ENCODE measurements at places on chromosomes 6 and 20.
A peak's percentile ranks its signal among the peaks of the same experiment; 100 is the strongest.

DNA sequence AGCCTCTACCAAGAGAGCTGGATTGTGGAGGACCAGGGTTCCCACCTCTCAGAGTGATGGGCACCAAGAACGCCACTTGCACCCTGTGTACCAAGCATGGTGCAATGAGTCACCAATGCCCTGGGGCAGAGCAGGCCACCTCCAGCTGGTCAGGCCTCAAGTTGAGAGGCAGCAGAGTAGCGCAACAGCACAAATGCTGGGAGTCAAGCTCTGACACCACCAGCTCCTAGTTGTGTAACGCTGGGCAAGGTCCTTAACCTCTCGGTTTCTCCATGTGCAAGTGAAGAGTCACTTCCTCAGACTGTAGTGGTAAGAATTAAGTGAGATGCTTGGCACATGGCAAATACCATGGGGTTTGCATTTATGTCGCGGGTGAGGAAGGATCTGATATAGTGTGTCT, 25.6 kb downstream of the GFOD1 start:
- no peak for DNase-seq

DNA sequence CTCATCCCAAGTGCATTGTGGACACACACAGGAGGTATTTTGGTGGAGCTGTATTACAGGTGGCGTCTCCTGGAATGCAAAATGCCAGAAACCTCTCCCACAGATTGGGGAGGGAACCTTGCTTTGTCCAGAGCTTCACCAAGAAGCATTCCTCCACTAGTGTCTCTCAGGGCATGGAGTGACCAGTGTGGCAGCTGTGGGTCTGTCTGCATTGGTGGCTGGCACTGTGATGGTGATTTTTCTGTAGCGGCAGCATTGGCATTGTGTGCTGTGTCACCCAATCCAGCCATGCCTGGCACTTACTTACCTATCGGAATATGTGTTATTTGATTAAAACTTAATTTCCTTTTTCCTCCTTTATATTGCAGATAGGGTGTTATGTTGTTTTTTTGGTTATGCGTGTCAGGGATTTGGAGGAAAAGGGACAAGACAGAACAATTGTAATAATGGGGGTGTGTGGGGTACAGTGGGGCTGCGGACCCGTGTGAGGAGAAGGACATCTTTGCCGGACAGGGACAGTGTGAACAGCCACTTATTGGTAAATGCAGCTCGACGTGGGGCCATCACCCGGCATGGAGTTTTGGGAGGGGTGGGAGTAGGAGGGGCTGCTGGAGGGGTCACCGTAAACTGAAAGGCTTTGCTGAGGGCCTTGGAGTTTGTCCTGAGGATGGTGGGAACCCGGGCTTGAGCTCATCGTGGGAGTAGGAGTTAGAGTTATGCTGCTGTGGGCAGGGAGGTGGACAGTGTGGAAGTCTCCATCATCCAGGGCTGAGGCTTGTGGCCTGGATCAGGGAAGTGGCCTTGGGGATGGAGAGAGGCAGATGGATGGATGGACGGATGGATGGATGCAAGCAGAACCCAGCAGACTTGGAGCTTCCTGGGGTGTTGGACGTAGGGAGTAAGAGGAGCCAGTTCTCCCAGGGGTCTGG, 105.0 kb downstream of the SYCP2 start:
- no peak for DNase-seq

DNA sequence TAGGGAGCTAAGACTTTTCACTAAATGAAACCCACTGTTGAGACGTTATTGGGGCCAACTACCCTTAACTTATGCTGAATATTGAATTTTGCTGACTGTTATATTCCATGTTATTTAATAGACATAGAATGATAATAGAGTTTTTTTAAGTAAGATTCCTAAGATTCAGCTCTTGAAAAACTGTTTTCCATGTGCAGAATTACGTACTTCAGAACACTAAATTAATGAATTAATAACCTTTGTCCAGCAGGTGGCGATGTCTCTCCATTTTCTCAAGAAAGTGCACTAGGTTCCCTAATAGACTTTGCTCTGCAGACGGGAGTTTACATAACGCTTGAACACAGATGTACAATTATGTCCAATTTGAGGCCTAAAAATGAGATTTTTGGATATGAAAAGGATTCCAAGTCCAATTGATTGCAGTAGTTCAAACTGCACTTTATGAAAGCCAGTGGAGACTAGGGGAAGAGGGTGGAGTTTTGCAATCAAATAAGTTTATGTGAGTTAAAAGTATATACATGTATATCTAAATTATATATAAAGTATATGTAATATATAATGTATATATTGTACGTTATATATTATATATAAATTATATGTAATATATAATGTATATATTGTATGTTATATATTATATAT, 282.1 kb downstream of the UST start:
- peak; percentile 83 for DNase-seq

- DNase-seq: no peak
Measured at GRCh38 chr20:33811776-33812151, 616 bp downstream of the CHMP4B start.

DNA sequence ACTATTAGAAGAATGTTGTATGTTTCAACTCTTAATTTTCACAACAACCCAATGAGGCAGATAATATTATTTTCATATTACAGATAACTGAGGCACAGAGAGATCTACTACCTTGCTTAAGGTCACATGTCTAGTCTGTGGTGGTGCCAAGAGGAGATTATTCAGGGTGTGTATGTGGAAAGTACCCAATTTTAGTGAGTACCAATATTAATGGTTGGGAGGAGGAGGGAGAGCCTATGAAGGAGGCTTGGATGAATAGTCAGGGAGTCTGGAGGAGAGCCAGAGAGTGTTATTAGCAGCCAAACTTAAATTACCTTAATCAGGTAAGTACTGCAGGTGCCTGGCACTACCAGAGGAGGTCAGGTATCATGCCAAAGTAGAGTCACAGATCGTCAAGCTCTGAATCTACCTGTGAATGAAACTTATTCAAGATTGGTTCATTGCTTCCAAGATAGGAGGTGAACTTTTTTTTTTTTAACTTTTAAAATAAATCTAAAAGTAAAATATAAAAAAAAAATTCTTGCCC, 10.9 kb upstream of the CALHM6 start:
- no peak for DNase-seq

DNA sequence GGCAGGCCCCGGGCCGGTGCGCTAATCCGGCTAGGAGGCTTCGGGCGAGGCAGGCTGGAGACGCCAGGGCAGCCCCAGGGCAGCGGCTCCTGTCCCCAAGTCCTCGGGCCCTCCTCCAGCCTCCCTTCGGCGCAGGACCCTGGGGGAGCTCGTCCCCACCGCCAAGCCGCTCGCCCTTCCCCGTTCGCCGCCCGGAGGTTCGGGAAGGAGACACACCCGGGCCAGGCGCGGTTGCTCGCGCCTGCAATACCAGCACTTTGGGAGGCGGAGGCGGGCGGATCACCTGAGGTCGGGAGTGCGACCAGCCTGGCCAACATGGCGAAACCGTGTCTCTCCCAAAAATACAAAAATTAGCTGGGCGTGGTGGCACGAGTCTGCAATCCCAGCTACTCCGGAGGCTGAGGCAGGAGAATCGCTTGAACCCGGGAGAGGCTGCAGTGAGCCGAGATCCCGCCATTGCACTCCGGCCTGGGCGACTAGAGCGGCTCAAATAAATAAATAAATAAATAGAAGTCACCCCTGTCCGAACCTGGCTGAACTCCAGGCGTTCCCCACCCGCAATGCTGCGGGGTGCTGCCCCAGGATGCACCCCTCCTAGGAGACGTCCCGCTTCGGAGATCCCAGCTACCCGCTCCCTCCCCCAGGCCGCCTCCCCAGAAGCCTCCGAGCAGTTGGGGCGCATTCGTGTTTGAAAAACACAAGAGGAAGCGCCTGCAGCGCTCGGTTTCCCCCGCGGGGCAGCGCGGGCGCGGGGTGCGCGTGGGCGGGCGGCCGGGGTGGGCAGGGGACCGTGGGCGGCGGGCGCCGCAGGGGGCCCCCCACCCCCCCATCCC, 27.5 kb downstream of the SERPINB9 start:
- DNase-seq: no peak

DNA sequence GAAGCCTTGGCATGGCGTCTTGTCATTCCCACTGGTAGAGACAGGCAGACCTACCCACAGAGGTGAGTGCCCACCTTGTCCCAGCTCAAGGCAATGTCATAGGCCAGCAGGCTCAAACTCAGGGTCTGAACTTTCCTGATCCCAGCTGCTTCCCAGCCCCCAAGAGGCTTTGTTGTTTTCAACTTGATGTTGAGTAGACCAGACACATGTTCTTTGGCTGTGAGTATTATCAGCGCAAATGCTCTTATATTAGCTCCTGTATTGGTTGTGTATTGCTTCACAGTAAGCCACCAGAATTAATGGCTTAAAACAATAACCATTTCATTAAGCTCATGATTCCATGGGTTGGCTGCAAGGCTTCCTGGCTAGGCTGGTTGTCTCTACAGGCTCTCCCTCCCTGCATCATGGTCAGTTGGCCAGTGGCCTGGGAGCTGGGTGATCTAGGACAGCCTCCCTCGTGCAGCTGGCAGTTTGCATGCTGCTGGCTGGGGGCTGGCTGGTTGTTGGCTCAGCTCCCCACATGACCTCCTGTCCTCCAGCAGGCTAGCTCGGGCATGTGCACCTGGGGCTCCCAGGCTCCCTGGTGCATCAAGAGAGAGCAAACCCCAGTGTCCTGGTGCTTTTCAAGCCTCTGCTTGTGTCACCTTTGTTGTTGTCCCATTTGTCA, 21.6 kb downstream of the TOX2 start:
- peak; percentile 43 for DNase-seq

- DNase-seq: no peak
Measured at GRCh38 chr20:62666736-62667529, 24.6 kb downstream of the SLCO4A1 start.

DNA sequence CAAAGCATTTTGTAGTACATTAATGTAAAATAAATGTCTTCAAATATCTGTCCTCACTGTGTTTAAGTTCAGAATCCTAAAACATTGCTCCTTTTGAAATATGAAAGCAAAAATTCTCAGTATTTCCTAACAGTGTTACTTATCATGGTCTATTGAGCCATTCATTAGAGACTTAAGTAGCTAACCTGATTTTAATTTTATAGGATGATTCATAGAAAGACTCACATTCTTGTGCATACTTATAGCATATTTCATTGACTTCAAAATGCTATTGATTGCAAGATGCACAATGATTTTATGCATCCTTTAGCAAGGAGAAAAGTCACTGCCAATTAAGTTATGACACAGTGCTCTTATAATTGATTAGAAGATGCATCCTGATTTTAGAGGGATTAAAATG, 85.7 kb downstream of the HIVEP1 start:
- no peak for DNase-seq

GRCh38 chr20:37803438-37804307, 99.3 kb upstream of the VSTM2L start:
- no peak for DNase-seq

- DNase-seq: no peak
Measured at GRCh38 chr6:40082278-40083043, 148.2 kb upstream of the MOCS1 start.

DNA sequence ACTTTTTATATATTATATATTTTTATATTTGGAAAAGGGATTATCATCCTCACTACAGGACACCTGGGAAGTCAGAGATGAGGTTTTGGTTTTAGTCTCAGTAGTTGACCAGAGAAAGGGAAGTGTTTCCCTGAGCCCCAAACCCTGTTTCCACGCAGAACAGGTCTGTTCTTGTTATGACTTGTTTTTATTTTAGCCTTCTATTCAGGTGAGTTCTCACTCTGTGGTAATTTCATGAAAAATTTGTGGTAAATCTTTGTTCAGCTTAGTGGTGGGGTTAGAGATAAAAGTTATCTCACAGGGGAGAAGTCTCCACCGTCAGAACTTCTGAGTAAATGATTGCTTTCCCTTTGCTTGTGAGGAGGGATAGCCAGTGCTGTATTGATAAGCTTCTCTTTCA, 224.9 kb downstream of the FARS2 start:
- DNase-seq: no peak

DNA sequence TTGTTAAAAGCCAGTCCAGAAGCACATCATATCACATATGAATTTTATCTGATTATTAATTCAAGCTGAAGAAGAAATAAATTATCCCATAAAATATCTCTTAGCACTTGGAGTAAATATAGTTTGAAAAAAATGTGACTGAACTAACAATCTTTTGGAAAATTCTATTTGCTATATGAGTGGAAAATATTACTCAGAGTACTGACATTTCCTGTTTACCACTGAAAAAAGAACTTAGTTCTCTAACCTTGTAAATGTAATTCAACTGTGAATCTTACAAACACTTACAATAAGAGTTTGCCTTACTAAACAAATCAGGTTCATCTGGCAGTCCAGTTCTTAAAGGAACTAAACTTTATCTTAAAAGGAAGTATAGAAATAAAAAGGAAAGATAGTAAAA, 44.2 kb downstream of the MOXD1 start:
- DNase-seq: no peak

- DNase-seq: no peak
Measured at GRCh38 chr6:118367314-118367713, 180.8 kb upstream of the PLN start.

DNA sequence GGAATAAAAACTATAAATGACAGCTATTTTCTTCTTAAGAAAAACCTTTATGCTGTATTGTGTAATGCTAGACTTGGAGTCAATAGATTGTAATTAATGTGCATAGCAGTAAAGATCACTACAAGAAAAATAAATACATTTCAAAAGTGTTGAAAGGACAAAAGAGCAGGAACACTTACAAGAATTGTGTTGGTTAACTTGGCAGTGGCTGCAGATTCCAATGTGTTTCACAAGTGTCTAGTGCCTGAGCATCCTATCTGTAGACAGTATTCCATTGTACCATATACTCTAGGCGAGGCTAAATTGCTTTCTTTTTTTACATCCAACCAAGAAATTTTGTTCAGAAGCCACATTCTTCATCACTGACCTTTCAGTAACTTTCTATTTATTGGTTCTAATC, 924.1 kb downstream of the EPHA7 start:
- no peak for DNase-seq

- no peak for DNase-seq
Measured at GRCh38 chr20:7333841-7334240, 566.4 kb downstream of the BMP2 start.

- DNase-seq: no peak
Measured at GRCh38 chr20:63560333-63560805, 6.4 kb downstream of the FNDC11 start.

DNA sequence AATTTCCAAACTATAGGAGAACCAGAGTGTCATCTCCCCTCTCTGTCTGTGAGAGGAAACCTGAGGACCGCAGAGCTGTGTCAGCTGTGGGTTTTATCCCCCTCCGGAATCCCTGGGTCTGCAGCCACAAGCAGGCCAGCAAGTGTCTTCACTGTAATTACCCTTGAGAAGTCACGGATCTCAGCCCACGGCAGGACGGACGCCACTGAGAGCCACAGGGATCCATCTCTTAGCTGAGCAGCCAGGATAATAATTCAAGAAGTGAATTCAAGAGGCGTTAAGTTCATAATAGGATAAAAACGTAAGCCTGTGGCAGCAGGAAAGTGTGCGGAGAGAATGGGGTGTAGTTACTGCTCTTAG, 37.0 kb downstream of the DLL1 start:
- DNase-seq: no peak

All from SHP77 treated with DMSO at 0.1 percent for 48 hours (cell line).